AG08396 (cell line): ENCODE measurements at places on chromosomes 13 and 19.
A peak's percentile ranks its signal among the peaks of the same experiment; 100 is the strongest.

- DNase-seq: no peak
Observed at GRCh38 chr13:102862624-102863210, 16.9 kb downstream of the ERCC5 start.

GRCh38 chr19:36572593-36573019 lies 486 bp downstream of the ZNF529 start:
- no peak for DNase-seq

DNA sequence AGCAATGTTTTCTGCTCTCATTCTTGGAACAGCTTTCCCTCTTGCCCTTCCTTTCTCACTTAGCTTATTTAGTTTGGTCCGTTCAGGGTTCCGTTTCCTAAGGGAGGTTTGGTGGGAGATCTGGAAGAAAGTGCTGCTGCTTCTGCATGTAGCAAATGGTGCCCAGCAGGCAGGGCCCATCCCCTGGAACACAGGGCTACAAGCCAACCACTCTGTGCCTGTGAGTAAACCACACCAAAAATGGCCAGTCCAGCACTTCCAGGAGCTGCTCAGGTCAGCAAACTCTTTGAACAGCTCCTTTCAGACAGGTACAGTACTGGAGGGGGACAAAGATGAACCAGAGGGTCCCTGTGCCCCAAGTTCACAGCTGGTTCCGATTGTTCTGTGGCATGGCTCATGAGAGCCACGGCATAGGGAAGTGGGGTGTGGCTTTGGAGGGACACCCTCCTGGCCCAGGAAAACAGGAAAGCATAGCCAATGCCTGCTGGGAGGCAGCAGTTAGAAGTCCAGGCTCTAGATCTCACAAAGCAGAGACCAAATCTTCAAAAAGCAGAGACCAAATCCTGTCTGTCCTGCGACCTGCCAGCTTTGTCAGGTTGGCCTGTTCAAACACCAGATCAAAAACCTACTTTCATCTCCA lies 39.5 kb downstream of the FAM124A start:
- DNase-seq: no peak

DNA sequence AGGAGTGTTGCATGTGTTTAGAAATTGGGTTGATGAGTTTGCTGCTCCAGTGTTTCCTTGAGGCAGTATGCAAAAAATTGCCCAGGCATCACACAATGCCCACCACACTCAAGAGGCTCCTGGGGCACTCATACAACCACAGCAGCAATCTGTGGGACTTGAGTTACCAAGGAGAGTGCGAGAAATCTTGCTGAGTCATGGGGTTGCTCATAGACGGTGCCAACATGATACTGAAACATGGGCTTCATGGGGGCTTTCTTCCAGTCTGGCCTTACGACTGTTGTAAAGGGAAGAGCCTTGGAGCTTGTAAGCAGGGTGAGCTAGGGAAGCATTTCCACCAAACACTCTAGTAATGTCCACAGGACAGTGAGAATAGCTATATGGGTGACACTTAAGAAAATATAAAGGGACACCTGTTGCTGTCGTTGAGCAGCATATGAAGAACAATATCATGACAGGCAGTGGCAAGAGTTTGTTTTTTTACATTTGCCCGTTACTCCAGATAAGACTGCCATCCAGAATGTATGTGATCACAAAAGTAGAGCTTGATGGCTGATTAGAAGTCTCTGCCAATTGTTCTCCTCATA lies 1237.4 kb downstream of the UQCRFS1 start:
- no peak for DNase-seq

DNA sequence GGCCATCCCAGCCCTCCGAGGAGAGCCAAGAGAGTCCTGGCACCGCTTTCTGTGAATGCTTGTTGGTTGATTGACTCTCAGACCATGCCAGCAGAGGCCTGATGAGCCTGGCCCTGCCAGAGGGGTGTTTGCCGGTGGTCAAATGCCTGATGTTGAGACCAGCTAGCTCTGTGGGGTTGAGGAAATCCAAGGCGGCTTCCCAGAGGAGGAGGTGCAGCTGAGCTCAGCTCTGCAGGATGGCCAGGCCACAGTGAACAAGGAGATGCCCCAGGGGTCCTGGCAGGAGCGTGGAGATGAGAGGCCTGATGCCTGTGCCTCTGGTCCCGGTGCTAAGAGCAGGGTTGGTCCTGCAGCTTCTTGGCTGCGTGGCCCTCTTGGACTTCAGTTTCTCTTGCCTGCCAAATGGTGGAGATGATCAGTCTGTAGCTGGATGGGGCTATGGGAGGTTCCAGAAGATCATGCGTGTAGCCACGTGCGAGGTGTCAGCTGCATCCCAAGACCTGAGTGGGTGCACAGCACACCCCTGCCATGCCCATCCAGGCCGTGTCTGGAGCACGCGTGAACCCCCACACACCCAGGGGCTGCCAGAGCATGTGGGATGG lies 16.8 kb downstream of the NFIC start:
- DNase-seq: no peak

DNA sequence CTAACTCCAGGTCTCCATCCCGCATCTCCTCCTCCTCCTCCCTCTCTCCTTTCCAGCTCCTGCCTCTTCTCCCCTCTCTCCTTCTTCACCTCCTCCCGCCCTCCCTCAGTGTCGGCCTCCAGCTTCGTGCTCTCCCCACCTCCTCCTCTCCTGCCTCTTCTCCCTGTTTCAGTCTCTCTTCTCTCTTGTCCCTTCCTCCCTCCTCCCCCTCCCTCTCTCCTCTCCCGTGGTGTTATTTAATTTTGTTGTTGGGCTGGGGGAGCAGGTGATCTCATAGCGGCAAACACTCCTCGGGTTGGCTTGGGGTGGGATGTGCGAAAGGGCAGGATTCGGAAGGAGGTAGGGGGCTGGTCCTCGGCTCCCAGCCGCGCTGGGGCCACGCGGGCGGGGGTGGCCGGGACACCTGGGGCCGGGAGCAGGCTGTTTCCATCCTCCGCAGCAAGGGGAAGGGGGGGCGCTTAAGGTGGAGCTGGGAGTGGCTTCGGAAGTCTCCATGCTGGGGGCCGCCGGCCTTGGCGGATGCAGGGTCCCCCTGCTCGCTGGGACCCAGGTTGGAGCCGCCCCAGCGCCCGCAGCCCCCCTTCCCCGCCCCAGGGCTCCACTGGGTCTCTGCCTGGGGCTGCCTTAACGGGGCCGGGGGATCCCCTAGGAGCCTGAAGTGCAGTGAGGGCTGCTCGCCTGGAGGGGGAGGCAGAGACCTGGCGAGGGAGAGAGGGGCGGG lies at the start of gene CA11:
Gene CA11, minus strand, starts transcription at position 187 of the 721 bp plus-strand sequence. CDS start 555 bp downstream, outside the sequence.
- peak; percentile 91 for DNase-seq

- DNase-seq: no peak
Observed at GRCh38 chr13:76693086-76693485, 193.1 kb downstream of the KCTD12 start.

DNA sequence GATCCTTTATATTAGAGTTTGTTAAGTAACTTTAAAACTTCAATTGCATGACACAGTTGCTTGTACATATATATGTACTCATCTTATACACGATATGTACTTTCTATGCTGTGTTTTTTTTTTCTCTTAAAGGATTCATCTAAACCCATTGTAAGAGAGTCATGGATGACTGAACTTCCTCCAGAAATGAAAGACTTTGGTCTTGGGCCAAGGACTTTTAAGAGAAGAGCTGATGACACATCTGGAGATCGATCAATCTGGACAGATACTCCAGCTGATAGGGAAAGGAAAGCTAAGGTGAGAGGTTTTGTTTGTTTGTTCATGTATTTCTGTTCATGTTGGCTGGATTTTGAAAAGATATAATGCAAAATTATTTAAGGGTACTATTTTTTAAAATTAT lies 26.0 kb downstream of the GPALPP1 start:
- DNase-seq: no peak

- DNase-seq: peak; percentile 93
Observed at GRCh38 chr19:41225238-41226052, 6.4 kb downstream of the AXL start.

GRCh38 chr19:3117716-3118115 lies 18.1 kb upstream of the GNA15 start:
- no peak for DNase-seq

- DNase-seq: no peak
Observed at GRCh38 chr13:80161219-80161618, 179.7 kb downstream of the SPRY2 start.

- DNase-seq: no peak
Observed at GRCh38 chr19:33767898-33768413, 28.7 kb upstream of the KCTD15 start.

DNA sequence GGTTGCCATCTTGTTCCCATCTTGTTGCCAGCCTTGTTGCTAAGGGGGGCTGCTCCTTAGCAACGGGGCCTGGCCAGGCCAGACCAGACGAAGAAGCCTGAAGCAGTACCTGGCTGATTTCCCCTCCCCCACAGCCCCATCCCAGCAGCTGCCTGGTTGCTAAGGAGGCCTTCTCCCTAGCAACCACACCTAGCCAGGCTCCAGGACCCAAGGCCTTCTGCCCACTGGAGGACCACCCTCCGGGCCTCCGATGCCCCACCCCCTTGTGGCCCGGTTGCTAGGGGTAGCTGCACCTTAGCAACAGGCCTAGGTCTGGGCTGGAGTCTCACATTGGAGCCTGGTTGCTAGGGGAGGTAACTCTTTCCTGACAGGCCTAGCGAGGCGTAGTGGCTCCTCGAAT lies 3.9 kb downstream of the PRRG2 start:
- no peak for DNase-seq

- no peak for DNase-seq
Observed at GRCh38 chr13:29117663-29118062, 297.5 kb downstream of the MTUS2 start.

DNA sequence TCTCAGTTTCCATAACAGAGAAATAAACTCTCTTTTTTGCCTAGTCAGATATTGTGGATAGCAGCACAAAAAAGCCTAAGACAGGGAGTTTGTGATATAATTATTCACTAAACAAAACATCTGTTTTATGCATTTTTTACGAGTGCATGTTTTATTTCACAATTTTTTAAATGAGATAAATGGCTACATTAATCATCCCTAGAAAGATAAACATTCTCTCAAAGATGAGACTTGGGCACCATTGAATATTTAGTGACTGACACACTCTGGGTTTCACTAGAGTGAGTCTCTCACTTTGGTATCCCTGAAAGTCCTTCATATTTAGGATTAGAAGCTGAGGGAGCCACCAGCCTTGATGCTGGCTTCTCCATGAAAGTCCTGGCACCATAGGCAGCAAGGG lies 74.3 kb upstream of the LRCH1 start:
- no peak for DNase-seq

DNA sequence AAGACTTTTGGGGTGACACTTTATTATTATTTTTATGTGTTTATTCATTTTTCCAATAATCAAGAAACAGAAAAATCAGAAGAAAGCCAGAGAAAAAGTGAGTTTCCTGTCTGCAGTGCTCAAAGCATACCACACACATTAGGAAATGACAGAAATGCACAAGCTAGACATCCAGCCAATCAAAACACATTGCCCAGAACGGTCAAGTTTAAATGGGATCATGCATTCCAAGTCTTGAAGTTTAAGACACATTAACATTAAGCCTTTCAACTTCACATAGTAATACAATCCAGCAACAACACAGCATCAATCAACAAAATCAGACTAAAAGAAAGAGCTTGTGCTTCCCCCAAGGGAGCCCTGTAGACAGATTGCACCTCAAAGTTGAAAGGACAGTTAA lies 28.7 kb upstream of the MEDAG start:
- peak; percentile 58 for DNase-seq

GRCh38 chr19:47660435-47660832 lies 51.5 kb downstream of the BICRA start:
- no peak for DNase-seq

GRCh38 chr13:102729560-102730270 lies 34.9 kb upstream of the METTL21C start:
- peak; percentile 17 for DNase-seq

- no peak for DNase-seq
Observed at GRCh38 chr13:112687836-112688559, 1.8 kb upstream of the ATP11A start.

DNA sequence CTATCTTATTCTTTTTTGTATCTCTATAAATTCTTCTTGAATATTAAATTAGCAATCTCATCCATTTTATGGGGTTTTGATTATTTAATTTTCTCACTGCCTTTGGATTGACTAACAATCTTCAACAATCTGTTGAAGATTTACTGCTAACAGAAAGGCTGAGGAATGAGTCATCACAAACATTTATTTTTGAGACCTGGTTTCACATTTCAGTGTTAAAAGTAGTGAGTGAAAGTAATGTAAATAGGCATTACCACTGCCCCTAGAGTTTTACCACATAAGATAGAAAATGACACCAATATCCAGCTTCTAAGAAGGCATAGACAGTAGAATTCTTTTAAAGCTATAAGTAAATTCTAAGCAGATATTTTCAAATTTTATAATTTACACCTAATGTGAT lies 472.8 kb downstream of the OLFM4 start:
- DNase-seq: no peak

DNA sequence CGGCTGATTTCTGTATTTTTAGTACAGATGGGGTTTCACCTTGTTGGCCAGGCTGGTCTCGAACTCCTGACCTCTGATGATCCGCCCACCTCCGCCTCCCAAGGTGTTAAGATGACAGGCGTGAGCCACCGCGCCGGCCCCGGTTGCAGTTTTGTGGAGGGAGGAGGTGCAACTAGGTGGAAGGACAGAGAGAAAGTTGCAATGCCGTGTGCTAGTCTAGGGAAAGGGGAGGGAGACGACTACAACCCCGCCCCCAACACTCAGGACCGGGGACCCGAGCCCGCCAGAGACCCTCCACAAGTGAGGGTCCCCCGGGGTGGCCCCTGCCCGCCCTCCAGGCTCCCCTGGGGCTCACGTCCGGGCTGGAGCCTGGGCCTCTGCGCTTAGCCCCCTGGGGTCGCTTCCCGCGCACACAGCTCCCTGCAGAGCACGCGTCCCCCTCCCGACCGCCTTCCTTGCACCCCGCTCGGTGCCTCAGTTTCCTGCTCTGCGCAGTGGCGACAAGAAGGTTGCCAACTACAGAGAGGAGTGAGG lies 1.2 kb upstream of the ARID3A start:
- DNase-seq: peak; percentile 20

- peak; percentile 90 for DNase-seq
Observed at GRCh38 chr19:1000095-1000494, at the start of gene GRIN3B. GRIN3B (plus strand) TSS chr19:1000419; CDS start chr19:1000438, 19 bp downstream.

DNA sequence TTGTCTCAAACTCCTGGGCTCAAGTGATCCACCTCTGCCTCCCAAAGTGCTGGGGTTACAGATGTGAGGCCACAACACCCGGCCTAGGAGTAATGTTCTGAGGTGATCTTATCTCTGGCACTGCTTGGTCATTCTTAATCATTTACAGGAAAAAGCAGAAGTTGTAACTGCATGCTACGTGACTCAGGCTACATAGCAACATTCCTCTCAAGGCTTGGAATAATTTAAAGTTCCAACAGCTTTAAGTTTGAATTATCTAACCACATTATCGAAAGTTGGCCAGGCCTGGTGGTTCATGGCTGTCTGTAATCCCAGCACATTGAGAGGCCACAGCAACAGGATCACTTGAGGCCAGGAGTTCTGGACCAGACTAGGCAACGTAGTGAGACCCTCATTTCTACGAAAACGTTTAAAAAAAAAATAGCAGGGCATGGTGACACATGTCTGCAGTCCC lies 3.9 kb upstream of the B9D2 start:
- peak; percentile 61 for DNase-seq

DNA sequence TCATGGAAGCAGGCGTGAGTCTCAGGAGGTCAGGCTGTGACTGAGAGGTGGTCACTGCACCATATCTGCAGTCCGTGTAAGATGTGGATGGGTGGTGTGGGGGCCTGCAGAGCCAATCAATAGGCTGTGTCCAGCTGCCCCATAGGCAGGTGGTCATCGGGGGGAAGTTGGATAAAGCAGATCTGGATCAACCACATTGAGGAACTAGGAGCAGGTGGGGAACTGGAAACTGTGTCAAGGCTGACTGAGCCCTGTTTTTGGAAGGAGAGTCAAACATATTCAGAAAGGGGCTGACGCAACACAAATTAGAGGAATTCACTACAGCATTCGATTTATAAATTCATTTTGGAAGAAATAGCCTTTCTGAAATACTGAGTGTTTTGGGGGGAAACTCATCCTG lies 15.0 kb downstream of the CLEC4M start:
- no peak for DNase-seq

- DNase-seq: peak; percentile 16
Observed at GRCh38 chr13:112783978-112784371, 94.1 kb downstream of the ATP11A start.
